Non-pigmented ciliary epithelial cell (primary cell): ENCODE measurements at places on chromosomes 12 and 14.
A peak's percentile ranks its signal among the peaks of the same experiment; 100 is the strongest.

- no peak for DNase-seq
Measured at GRCh38 chr12:94186278-94187241, 38.2 kb downstream of the PLXNC1 start.

DNA sequence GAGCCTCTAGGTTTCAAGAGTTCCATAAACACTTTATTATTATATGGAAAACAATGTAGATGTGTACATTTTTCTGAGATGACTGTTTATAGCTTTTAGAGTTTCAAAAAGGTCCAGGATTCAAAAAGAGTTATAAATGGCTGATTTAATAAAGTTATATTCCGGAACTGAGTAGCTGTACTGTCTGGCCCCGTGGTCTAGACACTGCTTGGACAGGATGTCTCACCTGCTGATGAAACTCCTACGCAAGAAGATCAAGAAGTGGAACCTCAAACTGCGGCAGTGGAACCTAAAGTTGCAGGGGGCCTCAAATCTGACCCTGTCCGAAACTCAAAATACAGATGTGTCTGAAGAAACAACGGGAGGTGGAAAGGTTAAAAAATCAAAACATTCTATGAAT lies 69.7 kb downstream of the DCAF5 start:
- DNase-seq: no peak

GRCh38 chr12:132162508-132163031 lies 18.3 kb downstream of the NOC4L start:
- peak; percentile 23 for DNase-seq

GRCh38 chr12:115457798-115458197 lies 773.8 kb upstream of the TBX3 start:
- no peak for DNase-seq

- DNase-seq: no peak
Measured at GRCh38 chr12:1590221-1590979, 4.0 kb downstream of the FBXL14 start.

DNA sequence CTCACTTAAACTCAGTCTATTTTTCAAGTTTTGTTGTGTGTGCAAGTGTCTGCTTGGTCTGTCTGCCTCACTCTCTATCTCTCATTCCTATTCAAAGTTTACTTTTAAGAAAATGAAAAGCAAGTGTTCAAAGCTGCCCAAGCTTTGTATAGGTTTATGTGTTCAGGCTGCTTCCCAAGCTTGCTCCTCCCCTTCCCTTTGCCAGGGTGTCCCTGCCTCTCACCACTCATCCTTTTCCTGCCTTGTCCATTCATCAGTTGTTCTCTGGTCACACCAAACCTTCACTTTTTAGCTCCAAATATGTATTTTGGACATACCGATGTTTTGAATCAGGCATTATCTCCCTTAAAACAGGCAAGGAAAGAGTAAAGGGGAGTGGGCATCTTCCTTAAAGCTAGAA lies 41.3 kb downstream of the STK38L start:
- no peak for DNase-seq

GRCh38 chr12:78179346-78179745 lies 348.7 kb downstream of the NAV3 start:
- no peak for DNase-seq
